ENCODE measurements at places on chromosomes 2 and 18.

GRCh38 chr2:127655209-127656073 is 9.5 kb downstream of the GPR17 start:
- DNase-seq: no peak

DNA sequence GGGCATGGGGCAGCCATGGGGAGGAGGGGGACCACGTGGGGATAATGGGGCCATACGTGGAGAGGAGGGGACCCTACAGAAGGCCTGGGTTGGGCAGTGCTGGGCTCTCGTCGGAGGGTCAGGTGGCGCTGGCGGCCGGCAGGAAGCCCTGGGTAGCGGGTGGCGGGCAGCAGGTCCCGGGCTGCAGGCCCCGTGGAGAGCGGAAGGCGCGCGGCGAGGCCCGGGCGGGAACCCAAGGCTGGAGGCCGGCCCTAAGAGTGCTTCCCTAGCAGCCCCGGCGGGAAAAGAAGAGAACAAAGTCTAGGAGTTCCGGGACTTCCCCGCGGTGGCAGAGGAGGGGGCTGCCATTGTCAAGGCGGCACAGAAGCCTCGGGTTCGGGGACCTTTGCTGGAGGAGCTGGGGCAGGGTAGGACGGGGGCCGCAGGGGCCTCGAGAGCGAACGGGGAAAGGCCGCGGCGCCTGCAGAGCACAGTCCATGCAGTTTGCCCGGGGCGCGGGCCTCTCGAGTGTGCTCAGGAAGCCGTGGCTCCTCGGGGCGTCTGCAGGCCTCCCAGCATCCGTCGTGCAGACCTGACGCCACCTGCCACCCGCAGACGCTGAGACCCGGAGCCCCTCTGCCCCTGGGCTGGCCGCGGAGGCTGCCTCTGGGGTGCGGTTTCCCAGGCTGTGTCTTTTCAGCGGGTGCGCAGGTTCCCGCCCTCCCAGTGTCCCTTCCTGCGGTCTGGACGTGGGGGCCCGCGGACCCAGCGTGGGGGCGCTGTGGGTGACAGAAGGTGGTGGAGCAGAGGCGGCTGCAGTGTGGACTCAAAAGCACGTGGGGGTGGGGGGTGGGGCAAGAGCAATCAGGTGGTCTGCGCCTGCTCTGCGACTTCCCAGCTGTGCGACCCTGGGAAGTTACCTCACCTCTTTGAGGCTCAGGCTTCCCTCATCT is 19.4 kb upstream of the NCL start:
- DNase-seq: no peak

GRCh38 chr18:79867666-79868065 is 69.9 kb downstream of the KCNG2 start:
- DNase-seq: no peak

DNA sequence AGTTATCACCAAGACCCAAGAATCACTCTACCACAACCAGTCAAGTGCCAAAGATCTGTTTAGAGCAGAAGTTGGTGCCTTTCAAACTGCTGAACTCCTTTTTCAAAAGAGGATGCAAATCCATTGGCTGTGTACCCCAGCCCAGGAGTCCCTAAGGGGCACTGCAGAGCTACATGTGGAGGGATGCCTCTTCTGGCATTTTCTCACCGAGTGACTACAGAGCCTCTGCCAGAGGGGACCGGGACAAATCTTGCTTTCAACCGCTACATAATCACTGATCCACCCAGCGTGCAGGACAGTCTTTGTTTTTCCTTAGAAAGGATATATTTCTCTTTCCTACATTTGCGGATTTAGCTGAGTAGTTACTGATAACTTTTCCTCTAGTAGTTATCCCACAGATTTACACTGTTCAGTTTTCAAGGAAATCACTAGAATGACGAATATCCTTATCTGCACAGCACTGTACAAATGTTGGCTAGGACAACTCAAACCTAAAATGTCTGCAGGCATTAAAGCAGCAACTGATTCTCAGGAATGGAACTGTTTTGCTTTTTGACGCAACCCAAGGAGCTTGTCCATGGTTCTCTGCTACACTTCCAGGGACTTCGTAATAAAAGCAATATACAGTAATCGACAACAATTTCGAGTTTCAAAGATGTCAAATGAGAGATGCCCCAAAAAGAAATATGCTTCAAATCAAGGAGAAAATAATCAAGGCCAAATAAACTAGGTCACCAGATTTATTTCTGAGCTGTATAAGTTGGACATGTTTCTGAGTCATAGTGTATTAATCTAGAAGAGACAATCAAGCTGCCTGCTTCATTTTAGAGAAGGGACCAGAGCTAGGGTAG is 24.1 kb downstream of the EPB41L3 start:
- DNase-seq: no peak

- no peak for DNase-seq
Measured at GRCh38 chr2:43840965-43841364, 2.2 kb downstream of the ABCG8 start.

- no peak for DNase-seq
Measured at GRCh38 chr2:68388772-68389171, 23.7 kb downstream of the PLEK start.

GRCh38 chr2:177717831-177718618 is 325.5 kb downstream of the AGPS start:
- no peak for DNase-seq

GRCh38 chr2:59034837-59035236 is 793.7 kb upstream of the FANCL start:
- no peak for DNase-seq

- DNase-seq: peak; percentile 20
Measured at GRCh38 chr2:229268626-229269025, 2.5 kb downstream of the PID1 start.

DNA sequence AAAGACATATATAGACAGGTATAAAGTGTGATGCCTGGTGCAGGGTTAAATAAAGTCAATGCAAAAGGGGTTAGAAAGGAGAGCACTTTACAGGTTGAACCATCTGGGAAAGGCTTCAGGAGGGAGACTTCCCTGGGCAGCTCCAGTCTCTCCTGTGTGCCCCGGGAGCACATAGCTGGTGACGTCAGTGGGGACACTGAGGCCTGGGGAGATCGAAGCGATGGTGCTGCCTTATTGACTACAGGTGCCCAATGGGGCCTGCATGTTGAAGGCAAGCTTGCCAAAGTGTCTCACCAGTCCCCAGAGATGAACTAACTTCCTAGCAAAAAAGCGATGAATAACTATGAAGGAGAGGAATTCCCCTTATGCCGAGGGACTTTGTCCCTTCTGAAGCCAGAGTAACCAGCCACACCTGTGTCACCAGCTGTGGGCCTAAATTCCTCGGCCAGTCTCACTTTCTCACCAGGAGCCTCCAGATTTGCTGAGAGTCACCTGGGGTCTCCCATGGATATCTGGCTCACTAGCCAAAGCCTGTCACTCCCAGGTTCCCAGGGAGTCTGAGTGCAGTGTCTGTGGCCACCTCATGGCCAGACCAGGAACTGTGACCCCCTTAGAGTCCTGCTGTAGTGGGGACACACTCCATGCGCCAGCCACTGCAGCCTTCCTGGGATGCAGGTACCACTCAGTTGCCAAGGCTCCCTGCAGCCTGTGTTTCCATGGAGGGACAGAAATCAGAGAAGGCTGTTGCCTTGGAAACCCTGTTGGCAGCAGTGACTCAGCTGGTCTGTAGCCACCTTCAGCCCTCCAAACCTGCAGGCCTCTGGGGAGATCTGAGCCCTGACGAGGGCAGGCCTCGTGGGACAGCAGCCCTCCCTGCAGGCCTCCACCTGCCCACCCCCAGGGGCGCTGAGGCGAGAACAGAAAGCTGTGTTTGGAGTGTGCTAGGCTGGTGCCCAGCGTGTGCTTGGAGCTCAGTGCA is 128.7 kb downstream of the CTIF start:
- DNase-seq: no peak

- no peak for DNase-seq
Measured at GRCh38 chr18:32049393-32050171, 31.0 kb downstream of the RNF125 start.

DNA sequence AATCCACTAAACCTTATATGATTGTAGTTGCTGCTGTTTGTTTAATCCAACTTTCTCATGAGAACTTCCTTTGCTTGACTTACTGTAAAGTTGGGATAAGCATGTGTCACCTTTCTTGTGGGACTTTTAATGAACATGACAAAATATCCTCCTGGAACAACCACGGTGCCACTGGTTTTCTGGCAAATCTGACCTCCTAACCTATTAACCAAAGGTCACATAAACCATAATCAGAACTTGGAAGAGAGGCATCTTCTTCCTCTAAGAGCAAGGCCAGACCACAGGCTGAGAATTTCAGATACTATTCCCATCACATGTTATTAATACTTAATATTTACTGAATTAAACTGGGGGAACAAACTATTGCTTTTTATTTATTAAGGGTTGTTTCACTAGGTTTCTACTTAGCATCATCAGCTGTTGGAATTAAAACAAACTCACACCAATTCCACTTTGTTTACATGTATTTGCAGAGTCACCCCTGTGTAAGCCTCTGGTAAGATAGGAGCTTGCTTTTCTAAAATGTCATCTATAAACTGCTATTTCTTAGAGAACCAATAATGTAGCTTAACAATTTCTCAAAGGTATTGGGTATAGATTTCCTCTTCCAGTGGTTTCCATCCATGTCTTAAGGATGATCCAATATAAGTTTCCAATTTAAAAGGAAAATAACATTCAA is 2.2 kb downstream of the SLC40A1 start:
- DNase-seq: no peak

- DNase-seq: no peak
Measured at GRCh38 chr18:36527740-36528455, 230.4 kb downstream of the FHOD3 start.

- DNase-seq: no peak
Measured at GRCh38 chr2:229269146-229269545, 1.9 kb downstream of the PID1 start.

- DNase-seq: no peak
Measured at GRCh38 chr2:102069311-102069974, 73.1 kb upstream of the IL1R1 start.

- DNase-seq: no peak
Measured at GRCh38 chr18:46374850-46375249, 270.7 kb downstream of the HAUS1 start.

GRCh38 chr2:109466674-109467575 is 146.8 kb downstream of the SEPTIN10 start:
- DNase-seq: no peak

DNA sequence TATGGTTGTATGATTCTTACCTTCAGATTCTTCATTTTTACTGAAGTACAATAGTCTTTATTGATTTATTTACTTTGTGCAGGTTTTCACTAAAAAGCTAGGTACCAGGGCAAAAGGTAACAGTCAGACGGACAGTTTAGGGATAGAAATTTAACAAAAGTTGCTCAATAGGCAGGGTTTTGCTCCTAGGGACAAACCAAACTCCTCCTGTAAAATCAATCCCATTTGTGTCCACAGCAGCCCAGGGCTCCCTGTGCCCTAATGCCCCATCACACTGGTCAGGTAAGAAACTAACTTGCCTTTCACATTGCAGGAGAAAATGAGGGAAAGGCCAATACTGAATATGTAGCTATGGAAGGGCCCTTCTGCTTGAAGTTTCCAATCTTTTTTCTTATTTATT is 410.9 kb downstream of the EPHA4 start:
- DNase-seq: no peak

- DNase-seq: no peak
Measured at GRCh38 chr2:216110620-216111019, 1.5 kb downstream of the XRCC5 start.

DNA sequence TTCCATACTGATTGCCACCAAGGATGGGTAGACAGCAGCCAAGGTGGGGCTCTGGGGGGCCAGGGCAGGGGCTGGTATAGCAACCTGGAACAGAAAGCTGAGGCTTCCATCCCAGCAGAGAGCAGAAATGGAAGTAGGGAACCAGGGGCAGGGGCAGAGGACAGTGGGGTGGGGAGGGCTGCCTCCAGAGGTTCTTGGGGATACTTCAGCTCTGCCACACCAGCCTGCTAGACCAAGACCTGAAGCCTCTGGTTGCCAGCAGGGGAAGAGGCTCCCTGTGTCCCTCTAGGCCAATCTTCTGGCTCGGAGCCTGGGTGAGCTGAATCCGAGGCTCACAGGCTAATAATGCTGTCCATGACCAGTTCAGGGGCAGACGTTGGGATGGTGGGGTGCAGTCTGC is 329.0 kb downstream of the DYSF start:
- DNase-seq: no peak

DNA sequence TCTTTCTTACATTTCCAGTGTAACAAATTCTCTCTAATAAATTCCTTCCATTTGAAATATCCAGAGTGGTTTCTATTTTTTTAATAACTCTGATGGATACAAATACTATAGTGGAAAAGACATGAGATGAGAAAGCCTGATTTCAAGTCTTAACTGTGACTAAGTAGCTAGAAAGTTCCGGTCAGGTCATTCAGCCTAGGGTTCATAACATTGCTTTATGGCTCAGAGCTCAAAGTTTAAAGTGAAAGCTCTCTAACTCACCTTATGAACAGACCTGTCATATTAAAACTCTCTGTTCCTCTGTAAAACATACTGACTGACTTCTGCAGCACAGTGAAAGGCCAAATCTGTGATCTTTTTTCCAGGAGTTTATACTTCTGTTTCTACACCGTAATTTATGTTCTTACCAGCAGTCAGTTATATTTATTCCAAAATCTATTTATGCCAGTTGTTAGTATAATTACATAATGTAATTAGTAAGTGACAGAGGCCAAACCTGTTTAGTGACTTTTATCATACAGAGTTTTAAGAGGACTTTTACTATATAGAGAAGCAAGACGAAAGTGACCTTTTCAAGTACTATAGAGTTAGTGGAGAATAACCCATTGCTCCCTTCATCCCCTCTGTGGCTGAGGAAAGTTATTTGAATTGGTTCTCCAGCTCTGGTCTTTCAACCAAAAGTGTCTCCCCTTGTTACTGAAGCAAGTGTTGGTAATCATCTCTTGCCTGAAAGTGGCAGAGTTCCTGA is 118.8 kb upstream of the PDE1A start:
- no peak for DNase-seq

- no peak for DNase-seq
Measured at GRCh38 chr2:157995117-157995516, 106.6 kb upstream of the UPP2 start.
